ENCODE measurements at places on chromosomes 1 and 21. TPM values are rescaled to one million over a fixed set of nuclear protein-coding genes. Genes with fewer than 3 reads are reported as not detected.

RSPO1 gene
- 0.05 TPM for polyA plus RNA-seq

DNA sequence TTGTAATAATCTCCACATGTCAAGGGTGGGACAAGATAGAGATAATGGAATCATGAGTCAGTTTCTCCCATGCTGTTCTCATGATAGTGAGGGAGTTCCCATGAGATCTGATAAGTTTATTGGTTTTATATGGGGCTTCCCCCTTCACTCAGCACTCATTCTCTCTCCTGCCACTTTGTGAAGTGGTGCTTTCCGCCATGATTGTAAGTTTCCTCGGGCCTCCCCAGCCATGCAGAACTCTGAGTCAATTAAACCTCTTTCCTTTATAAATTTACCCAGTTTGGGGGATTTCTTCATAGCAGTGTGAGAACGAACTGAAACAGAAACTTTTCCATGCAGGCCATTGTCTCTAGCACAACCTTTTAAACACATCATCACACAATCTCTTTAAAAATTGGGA, 221.5 kb upstream of the BRINP3 start:
- no peak for DNase-seq

GRCh38 chr1:9759939-9760338, 63.8 kb downstream of the CLSTN1 start:
- no peak for DNase-seq

GRCh38 chr1:213905344-213905743, 82.4 kb upstream of the PROX1 start:
- DNase-seq: no peak

DNA sequence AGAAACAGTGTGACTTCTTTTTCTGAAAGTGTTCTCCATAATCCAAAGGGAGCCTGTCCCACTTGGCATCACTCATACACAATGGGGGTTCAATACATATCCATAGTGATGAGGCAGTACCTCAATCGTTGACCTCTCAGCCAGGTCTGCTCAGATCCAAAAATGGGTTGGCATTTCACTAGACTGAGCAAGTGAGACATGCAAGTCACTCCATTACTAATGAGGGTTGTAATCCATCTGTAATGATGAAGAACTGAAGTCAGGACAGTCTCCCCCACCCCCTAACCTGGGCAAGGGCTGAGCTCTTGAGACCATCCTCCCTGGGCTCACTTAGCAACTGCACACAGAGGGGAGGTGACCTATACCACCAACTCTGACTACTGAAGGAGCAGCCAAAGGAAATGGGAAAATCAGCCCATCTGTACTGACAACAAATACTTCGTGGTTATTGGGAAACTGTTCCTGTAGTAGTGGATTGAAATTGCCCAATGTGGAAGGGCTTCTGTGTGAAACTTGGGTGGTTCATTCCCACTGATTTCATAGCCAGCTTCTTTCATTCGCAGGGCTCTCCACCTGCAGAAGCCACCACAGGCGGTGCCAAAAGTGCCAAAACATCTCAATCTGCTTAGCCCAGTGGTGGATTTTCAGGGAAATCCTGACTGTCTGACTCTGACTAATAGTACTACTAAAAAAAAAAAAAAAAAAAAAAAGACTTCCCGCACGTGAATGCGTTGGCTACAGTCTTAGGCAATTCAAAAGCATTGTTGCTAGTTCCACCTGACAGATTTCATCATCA, 5.0 kb downstream of the NGF start:
- DNase-seq: peak; percentile 68

- no peak for DNase-seq
These were observed 88.3 kb downstream of the COL24A1 start for GRCh38 chr1:86068271-86068721.

DNA sequence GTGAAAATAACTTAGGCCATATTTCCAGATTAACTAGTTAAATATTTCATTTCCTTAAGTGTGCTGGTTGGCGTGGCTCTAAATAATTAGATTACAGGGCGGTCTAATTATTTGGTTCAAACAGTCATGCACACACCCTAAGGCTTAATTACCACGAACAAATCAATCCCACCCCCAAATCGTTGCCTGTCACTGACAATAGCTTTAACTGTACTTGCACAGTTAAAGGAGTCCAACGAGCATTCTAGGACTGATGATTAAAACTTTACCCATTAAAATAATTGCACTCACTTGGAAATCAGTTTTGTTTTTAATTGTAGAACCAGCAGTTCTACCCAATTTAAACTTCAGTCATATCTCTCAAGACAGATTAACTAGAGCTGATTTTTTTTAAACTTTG, 1.5 kb upstream of the POU2F1 start:
- no peak for DNase-seq

DNA sequence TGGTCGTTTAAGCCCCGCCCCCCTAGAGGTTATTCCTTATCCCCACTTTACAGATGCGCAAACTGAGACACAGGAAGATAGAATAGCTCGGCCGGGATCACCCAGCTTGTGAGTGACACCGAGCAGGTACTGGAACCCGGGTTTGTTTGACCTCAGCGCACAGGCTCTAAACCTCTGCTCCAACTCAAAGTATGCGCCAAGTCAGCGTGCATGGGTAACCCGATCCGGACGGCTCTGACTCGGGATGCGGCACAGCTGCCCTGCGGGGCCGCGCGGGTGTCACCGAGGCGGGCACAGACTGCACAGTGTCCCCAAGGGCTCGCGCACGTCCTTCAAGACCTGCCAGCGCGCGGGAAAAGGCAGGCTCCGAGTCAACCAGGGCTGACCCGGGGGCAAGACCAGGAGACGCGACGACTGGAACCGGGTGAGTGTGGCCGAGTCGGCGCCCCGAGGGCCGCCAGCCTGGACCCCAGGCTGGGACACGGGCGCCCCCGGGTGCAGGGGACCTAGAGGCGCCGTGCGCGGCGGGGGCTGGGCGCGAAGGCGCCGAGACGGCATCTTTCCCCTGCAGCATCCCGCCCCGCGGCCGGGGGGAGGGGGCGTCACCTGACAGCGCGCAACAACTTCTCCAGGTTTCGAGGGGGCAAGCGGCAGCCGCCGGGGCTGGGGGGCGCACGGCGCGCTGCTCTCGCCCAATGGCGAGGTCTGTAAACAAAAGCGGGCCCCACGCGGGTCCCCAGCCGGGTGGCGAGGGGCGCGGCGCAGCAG, 101.9 kb upstream of the SOD1 start:
- no peak for DNase-seq

DNA sequence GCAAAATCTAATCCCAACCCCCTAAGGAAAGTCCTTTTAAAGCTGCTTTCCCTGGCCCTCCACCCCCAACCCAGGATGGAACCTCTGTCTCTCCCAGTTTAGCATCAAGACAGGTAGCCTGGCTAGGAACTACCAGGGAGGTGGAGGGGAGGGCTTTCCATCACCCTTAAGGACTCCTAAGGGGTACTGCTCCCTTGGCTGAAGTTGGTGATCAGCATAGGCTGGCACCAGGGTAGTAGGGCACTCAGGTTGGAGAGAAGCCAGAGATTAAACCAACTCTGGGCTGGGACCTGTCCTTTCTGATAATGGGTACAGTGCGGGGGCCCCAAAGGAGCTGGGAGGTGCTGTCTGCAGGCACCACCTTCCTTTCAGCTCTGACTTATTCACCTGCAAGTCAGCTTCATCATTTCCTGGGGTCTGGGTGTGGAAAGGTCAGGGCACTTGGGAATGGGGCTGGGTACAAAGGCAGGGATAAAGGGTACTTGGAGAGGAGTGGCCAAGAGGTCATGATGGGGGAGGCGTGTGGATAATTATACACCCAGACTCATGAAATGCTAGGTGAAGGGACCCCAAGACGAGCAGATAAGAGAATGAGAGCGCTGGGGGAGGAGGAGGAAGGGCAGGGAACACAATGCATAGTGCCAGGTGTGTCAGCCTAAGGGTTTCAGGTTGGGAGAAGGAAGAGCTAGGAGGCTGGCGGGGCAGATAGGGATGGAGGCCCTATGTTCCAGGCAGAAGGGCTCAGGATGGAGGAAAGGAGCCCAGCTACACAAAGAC, 1.2 kb downstream of the ARHGEF2 start:
- DNase-seq: no peak

GRCh38 chr1:160467576-160467975, 55.5 kb downstream of the SLAMF6 start:
- no peak for DNase-seq

GRCh38 chr1:70966018-70966638, 81.5 kb downstream of the PTGER3 start:
- no peak for DNase-seq

- DNase-seq: no peak
These were observed 114.9 kb downstream of the VPS13D start for GRCh38 chr1:12344596-12345349.

- DNase-seq: no peak
These were observed 24.7 kb downstream of the TRPM2 start for GRCh38 chr21:44377922-44378645.

OR10J1 gene
- not detected for polyA plus RNA-seq

- no peak for DNase-seq
These were observed 84.5 kb upstream of the ST6GALNAC5 start for GRCh38 chr1:76782809-76783208.

DNA sequence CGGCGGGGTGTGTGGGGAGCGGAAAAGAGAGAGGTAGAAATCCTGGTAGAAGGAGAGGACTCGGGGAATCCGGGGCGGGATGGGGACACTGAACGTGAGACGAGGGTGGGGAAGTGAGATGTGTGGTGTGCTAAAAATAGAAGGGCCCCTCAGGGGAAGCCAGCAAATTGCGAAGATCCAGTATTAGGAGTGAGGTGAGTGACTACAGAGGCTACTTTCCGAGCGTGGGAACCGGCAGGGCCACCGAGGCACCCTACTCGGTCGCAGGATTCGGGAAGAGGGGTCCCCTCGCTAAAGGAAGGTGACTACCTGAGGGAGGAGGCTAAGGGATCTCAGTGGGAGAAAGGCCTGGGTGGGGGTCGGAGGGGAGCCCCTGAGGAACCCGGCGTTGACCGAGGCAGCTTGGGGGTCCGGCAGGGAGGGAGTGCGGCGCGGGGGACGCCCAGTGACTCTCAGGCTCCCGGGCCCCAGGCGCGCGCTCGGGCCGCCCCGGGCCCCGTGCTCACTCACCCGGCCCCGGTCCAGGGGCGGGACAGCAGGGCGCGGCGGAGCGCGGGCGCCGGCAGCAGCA, 318 bp downstream of the ALDH4A1 start:
- DNase-seq: no peak

- DNase-seq: no peak
These were observed 1.6 kb downstream of the OVAAL start for GRCh38 chr1:180560200-180560867.

DNA sequence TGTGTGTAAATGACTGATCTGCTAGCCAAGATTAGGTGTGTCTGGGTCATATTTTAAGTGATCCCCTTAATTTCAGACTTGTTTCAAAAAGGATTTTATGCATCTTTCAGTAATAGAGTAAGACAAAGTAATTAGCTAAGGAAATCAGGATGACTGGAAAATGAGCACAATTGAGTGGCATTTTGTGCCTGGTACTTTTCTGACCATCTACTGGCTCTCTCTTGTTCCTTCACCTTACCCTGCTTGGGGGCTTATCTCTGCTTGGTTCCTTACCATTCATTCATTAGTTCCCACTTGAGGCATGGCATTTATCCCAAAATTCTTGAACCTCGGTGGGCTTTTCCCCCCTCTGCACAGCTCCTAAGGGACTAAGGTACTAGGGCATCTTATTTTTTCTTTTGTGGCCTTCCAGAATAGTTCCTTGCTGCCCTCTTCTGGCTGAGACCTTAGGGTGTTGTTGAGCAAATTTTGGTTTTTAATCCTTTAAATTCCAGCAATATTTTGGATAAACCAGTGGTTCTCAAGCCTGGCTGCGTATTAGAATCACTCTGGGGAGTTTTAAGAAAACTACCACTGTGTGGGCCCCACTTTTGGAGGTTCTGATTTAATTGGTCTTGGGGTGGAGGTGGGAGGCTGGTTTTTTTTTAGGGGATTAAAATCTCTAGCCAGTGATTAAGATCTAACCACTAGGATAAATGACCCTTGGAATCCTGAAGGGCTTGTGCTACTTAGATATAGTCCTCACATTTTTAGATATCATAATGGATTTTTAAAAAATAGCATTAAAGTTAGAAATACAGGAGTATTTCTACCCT, 50.8 kb downstream of the HS2ST1 start:
- no peak for DNase-seq

DNA sequence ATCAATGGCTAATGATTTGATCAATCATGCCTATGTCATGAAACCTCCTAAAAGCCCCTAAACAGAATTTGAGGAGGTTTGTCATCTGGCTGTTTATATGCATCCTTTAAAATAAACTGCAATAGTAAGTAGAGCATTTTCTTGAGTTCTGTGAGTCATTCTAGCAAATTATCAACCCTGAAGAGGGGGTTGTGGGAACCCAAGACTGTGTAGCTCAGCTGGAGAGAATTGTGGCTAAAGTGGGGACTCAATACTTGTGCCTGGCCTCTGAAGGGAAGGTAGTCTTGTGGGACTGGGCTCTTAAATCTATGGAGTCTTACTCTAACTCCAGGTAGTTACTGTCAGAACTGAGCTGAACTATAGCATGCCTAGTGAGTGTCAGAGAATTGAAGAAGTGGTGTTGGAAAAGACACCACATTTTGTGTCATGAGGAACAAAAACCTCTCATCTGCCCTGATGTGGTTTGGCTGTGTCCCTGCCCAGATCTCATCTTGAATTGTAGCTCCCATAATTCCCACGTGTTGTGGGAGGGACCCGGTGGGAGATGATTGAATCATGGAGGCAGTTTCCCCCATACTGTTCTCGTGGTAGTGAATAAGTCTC, 402.4 kb downstream of the USH2A start:
- no peak for DNase-seq

CFHR2 gene
- polyA plus RNA-seq: not detected

GRCh38 chr1:24388331-24388885, 25.2 kb downstream of the STPG1 start:
- no peak for DNase-seq

ZNF670 gene
- polyA plus RNA-seq: 1.6 TPM

APOBEC4 gene
- polyA plus RNA-seq: not detected

WNT3A gene
- not detected for polyA plus RNA-seq

DNA sequence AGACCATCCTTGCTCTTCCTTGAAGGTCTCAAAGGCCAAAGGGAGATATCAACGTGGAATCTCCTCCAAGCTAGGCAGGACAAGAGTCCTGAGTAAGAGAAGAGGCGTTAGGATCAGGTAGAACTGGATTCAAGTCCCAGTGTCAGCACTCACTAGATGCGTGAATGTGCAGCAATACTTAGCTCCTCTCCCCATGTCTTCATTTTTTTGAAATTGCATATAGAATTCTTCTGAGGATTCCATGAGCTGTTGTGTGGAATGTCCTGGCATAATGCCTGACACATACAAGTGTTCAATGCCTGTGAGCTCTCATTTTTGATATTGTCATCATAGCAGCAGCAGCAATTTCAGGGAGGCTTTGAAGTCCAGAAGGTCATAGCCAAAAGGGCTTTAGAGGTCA, 333.2 kb downstream of the KCNH1 start:
- DNase-seq: no peak

F5 gene
- polyA plus RNA-seq: not detected

HAO2 gene
- not detected for polyA plus RNA-seq

DNA sequence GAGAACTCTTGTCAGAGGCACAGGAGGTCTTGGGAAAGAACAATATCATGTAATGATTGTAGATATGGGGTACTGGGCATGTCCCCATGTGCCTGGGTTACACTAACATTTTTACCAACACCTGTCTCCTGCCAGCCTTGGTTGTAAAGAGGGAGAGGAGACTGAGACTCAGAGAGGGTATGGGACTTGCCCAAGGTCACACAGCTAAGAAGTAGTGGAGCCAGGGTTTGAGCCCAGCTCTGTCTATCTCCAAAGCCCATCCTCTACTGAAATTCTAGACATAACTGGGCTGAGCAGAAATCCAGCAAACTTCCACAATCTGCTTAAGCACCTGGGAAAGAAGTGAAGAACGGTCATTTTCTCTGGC, 2.6 kb upstream of the THEMIS2 start:
- no peak for DNase-seq

ERICH3 gene
- not detected for polyA plus RNA-seq

TFF2 gene
- polyA plus RNA-seq: not detected

GRCh38 chr21:14600569-14601297, 54.6 kb upstream of the SAMSN1 start:
- no peak for DNase-seq

All from BJ (cell line).